ENCODE measurements at places on chromosomes 6 and 20.

DNA sequence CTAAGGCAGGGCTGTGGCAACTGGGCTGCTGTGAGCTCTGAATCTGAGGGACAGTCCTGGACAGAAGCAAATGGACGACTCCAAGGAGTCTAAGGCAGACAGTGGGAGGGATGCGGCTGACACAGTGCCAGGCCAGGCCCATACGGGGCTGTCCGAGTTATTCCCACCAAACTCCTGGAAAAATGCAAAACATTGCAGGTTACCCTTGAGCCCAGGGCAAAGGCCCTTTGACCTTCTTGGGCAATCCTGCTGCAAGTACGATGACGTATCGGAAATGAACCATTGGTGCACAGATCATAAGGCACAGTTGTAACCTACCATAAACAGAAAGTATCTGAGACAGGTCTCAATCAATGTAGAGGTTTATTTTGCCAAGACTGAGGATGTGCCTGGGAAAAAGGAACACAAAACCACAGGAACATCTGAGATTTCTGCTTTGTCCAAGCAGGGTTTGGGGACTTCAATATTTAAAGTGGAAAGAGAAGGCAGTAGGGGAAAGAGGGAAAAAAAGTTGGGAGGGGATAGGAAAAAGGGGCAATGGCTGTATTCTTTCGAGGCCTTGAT is 118.9 kb downstream of the DACT2 start:
- no peak for DNase-seq

GRCh38 chr6:137486416-137486815 is 7.8 kb downstream of the OLIG3 start:
- DNase-seq, result no peak

DNA sequence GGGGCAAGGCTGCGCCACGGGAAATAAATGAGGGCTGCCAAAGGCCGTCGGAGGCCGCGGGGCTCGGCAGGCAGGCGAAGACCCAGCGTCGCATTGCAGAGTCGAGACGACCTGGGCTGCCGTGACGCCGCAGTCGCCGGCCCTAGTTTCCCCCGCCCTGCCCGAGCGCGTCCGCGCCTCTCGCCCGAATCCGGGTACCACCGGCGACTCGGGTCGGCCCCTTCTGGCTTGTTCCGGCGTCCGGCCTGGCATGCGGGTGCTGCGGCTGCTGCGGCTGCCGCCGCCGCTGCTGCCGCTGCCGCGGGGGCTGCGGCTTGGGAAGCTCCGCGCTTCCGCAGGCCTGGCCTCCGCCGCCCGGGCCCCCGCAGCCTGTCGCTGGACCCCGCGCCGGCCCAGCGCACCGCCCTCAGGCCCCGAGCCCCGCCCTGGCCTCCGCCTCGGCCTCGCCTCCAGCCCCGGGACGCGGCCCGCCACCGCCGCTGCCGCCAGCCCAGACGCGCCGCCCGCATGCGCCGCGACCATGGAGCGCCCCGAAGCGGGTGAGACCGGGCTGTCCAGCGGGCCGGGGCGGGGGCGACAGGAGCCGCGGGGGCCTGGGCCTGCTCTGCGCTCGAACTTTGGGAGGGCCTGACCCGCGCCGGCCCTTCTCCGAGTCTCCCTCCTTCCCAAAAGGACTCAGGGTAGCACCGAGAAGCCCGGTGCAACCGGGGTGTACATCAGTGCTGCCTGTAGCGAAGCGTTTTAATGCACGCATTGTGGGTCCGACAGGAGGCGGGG is at the start of gene AKAP7:
Gene AKAP7, plus strand, starts transcription at position 224 of the 777 bp plus-strand sequence. Its CDS starts 297 bp downstream, at position 521.
- peak; percentile 57 for DNase-seq

DNA sequence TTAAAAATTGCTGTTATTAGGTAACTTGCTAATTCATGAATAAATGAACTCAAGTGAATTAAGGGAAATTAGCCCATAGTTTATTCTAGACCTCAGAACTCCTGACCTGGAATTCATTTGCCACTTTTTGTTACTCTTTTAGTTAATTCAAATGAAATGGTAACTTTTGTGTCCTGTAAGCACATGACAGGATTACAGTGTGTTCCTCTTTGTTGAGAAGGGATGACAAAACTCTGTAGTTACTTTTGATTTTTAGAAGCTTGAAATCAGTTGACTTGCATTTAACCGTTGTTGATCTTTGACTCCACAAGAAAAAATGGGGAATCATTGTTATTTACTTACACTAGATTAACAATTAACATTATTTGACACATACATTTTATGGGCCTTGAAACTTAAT is 6.2 kb downstream of the SLC9A8 start:
- DNase-seq, result no peak

DNA sequence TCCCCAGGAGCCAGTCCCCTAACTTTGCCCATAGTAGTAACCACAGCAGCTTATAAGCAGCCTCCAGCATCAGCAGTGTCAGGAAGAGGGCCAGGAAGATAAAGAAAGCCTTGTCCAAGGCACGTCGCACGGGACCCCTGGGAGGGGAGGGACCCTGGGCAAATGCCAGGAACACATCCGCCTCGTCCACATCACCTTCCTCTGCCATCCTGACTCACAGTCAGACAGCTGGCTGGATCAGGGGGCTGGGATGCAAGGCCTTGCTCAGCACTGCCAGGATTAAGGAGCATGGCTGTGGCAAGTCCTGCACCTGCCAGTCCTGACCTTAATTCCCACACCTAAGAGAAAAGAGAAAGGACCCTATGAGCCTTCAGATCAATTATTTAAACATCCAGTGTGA is 11.5 kb upstream of the ZBTB22 start:
- DNase-seq, result no peak

DNA sequence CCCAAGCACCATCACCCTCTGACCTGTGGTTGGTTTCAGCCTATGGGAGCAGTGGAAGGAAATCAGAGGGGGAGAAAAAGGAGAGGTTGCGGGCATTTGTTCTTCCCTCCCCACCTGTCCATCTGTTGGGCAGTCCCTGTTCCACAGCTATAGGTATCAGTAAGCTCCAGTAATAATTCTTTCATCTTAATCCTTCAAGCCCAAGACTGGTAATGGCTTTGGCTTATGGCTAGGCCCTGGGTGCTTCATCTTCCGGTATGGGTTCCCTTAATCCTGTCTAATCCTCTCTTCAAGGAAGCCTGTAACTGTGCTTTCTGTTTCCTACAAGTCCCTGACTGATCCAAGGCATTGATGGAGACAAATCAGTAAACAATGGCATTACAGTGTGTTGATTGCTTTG is 42.2 kb upstream of the STK35 start:
- no peak for DNase-seq

- DNase-seq, result no peak
These were observed 53.3 kb downstream of the SYNDIG1 start for GRCh38 chr20:24522452-24523330.

- DNase-seq, result no peak
These were observed 76.8 kb downstream of the FYN start for GRCh38 chr6:111796310-111796918.

GRCh38 chr6:138526822-138527235 is 27.5 kb upstream of the NHSL1 start:
- DNase-seq, result no peak

DNA sequence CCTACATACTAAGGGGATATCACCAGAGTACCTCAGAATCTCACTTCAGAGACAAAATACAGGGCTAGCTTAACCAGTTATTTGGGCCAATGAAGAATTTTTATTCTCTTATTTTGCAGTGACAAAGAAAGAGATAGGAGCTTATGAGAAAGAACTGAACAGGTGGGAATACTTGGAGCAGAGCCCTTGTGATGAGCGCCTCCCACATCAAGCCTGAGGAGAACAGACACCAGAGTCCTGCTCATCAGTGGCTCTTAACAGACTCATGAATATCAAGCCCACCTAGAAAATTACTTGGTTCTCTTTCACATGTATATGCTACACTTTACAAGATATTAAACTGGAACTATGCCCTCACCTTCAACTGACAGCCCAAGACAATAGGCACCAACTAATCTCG is 99.0 kb downstream of the FAXC start:
- no peak for DNase-seq

- peak; percentile 7 for DNase-seq
These were observed 30.6 kb downstream of the SPINT4 start for GRCh38 chr20:45752746-45753145.

- DNase-seq, result no peak
These were observed 99.4 kb upstream of the GRIK2 start for GRCh38 chr6:101294051-101294638.

DNA sequence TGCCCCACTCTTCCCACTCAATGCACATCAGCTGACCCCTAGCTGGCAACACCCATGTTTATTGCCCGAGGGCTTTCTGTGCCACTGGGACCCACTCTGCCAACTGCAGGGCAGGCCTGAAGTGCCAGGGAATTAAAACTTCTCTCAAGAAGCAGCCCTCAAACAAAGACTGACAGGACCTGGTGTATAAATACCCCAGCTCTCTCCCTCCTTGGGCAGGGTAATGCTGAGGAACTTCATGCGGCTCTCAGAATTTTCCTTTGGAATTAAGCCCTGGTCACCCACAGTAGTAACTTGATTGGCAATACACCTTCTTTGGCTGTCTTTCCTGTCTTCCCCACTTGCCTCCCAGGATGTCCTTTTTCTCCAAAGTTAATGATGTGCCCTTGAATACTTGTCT is 5.3 kb upstream of the GDAP1L1 start:
- DNase-seq, result no peak

GRCh38 chr6:122673343-122673961 is 63.2 kb downstream of the PKIB start:
- DNase-seq, result no peak

GRCh38 chr6:156878681-156879080 is 101.5 kb downstream of the ARID1B start:
- no peak for DNase-seq

DNA sequence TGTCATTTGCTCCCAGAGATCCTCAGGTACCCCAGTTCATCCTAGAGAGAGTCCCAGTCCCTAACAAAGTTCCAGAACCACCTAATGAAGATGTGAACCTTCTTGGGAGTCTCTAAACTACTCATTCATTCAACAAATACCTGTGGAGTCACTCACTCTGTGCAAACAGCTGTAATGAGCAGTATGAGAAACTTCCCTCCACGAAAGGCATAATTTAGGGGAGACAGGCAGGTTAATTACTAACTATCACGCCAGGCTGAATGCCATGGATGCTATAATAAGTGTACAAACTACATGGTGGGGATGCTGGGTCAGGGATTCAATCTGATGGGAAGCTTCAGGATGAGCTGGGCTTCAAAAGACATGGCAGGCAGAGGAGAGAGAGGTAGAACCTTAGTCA is 70.1 kb upstream of the AFDN start:
- DNase-seq, result no peak

DNA sequence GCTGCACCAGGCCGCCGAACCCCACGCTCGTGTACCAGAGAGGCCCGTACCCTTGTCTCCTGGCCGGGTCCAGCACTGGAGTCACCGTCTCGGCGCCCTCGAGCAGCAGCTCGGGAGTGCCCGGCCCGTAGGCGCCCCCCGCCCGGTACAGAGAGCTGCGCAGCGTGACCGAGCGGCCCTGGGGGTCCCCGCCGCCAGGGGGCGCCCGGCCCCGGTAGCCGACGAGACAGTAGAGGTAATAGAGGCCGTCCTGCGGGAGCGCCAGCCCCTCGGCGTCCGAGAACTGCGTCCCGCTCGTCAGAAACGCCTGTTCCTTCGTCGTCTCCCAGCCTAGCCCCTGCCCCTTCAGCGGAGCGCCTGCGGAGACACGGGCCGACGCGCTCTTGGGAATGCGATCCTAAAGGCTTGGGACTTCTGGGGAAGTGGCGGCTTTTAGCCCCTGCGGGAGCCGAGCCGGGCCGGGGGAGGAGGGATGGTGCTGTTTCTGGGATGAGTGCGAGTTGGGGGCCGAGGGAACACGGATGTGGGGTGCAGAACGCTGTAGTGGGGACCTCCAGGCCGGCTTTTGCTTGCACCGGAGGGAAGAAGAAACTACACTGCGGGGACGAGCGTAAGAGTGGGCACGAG is 1.3 kb downstream of the LTB start:
- DNase-seq, result peak; percentile 89

GRCh38 chr20:22590662-22591061 is 6.3 kb upstream of the FOXA2 start:
- no peak for DNase-seq

DNA sequence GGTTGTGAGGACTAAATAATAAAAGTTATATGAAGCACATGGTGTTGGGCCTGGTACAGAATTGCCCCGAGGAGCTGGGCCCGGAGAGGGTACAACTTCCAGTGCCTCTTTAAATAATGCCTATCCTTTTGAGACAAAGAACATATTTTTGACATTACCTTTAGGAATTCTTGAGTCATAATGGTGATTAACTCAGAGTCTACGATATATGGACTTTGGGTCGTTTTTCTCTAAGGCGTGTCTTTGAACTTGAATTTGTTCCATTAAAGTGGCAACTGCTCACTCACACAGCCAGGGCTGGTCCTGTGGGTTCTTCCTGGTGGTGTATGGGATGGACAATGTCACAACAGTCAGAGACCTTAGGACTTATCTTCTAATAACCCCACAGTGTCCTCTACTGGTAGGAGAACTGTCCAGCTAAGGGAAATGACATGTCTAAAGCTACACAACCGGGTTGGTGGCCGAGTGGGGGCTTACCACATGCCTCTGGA is 106.5 kb downstream of the CDC5L start:
- DNase-seq, result no peak

DNA sequence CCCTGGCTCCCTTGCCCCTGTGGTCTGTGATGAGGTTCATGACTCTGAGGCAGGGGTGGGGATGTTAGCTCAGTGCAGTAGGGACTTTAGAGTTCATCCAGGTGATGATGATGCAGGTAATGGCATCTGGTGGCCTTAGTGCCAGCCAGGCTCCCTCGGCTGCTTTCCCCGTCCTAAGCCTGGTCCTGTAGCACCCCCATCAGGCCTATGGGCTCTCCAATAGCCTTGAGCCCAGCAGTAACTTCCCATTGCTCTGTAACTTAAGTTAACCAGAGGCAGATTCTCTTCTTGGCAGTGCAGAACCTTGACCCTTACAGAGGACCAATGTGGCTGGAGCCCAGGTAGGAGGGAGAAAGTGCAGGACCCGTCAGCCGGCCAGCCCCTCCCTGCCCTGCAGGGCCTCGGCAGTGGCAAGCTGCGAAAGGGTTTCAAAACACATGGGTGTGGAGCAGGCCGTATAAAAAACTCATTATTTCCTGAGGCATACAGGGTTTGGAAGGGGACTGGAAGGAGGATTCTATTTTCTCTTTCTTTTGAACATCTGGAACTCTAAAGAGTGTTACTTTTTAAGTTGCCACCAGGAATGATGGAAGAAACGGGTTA is 406.9 kb downstream of the CDH26 start:
- DNase-seq, result no peak

GRCh38 chr6:170281331-170282292 is 9.3 kb downstream of the DLL1 start:
- no peak for DNase-seq

- DNase-seq, result no peak
These were observed 244.7 kb downstream of the CBLN4 start for GRCh38 chr20:55760586-55760985.
